Epithelial cell of proximal tubule (primary cell): ENCODE measurements at places on chromosomes 16 and 17. TPM values are rescaled to one million over a fixed set of nuclear protein-coding genes. Genes with fewer than 3 reads are reported as not detected.

GRCh38 chr16:15509593-15510535, 75.5 kb downstream of the BMERB1 start:
- no peak for DNase-seq

DNA sequence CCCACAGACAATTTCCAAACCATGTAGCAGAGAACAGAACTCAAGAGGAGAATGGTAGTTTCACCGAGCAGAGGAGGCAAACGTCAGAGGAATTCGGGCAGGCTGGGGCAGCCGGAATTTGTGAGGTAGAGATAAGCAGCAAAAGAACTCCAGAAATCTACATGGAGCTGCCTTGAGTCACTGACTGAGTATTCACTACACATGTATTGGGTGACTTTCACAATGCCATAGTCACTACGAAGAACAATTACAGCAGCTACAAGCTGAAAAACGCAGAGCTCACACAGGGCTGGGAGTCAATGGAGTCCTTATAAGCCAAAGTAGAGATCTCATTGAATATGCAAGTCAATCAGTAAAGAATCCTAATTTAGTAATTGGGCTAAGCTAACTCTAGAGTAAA, 13.4 kb downstream of the CMC2 start:
- no peak for DNase-seq

GRCh38 chr17:50269477-50270434, 4.5 kb upstream of the TMEM92 start:
- DNase-seq: no peak

GRCh38 chr17:50207315-50207714, 5.9 kb upstream of the COL1A1 start:
- no peak for DNase-seq

GRCh38 chr17:30805944-30806456, 18.5 kb downstream of the CRLF3 start:
- no peak for DNase-seq

DNA sequence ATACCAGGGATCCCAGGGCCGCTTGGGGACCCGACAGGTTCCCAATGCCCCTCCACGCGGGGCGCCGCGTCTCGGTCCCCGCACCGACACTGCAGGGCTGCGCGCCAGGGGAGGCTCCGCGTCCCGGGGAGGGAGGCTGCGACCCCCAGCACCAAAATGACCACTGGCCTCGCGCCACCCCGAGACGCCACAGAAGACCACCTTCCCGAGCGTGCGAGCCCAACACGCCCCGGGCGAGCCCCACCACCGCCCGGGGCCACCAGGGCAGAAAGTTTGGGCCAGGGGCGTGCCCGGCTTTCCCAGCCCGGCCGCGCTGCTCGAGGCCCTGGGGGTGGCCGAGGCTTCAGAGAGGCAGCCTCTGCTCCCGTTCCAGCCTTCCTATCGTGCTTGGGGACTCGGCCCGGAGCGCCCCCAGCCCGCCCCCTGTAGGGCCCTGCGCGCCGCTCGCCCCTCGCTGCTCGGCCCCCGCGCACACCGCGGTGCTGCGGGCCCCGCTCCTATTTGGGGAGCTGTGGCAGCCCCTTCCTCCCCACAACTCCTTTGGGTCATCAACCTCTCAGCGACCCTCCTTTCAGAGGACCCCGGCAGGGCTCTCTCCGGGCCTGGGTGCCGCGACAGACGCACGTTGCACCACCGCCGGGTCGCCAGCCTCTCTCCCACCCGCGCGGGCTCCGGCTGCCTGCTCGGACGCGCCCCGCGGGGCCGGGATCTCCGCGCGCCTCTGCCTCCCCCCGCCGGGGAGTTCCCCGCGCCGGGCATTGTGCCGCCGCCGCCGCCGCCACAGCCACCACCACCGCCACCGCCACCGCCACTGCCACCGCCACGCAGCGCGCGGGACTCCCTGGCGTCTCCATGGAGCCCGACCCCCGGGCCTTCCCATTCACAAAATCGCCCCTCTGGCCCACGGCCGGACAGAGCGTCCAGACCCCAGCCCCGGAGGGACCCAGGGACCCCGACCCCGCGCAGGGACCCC, 892 bp downstream of the RBFOX3 start:
- no peak for DNase-seq

DNA sequence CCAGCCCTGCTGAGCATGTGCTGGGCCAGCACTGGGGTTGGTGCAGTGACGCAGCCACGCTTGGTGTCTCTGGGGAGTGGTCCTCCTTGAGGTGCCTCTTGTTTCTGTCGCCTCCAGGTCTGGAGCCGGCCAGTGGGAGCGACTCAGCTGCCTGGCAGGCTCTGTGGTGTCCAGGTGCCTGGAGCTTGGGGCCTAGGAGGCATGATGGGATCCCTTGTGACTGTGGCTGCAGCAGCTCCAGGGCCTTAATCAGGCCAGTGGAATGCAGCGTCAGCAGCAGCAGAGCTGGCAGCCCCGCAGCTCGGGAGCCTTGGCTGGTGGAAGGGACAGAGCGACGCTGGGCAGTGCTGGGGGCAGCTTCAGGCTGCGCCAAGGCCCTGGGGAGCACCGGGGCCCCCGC, 74.7 kb upstream of the CIBAR2 start:
- no peak for DNase-seq

DNA sequence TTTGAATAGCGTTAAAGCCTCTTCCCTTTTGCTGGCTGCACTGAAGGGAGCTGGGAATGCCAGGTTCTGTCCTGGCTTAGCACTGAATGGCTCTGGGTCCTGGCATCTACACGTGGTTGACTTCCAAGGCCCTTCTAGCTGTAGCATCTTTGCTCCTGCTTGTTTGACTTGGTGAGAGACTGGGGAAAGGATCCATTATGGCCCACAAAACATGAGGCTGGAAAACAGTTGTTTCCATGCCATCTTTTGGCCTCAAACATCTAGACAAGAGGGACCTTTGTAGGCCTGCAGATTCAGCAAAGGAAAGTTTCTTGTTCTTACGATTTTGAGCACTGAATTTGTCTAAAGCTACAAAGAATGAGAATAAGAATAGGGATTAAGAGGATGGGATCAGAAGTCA, 32.5 kb downstream of the EPN2 start:
- no peak for DNase-seq

DNA sequence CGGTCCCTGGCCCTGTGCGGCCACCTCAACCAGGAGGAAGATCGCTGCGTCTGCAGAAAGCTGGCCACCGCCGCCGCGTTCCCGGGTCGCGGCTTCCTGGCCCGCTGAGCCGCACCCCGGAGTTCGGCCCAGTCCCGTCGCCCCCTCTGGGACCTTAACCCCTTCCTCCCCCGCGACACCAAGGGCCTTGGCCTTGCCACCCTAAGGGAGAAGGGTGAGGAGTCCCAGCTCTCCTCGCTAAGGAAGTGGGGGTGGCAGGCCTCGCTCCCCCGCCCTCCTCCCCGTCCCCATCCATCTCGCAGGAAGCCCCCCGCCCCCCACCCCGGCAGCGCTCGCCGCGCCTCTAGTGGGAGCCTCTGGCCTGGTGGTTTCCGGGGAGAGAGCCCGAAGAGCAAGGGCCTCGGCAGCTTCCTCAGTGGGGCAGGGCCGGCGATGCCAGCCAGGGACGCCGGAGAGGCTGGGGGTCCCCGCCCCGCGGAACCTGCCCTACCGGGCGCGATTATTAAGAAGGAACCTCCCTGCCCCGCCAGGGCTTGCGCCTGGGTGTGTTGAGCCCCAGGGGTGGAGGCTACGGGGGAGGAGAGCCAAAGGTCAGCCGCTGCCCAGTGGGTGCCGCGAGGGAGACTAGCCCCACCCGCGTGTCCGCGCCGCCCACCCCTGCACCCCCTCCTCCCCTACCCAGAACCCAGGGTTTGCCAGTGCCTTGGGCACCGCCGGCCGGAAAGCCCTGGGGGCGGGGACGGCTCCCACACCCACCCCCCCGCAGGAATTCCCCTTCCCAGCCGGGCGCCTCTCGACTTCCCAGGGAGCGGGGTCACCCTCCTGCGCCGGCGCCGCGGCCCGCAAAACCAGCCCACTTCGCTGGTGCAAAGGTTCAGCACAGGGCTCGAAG, 6.8 kb downstream of the CBX4 start:
- DNase-seq: no peak

DNA sequence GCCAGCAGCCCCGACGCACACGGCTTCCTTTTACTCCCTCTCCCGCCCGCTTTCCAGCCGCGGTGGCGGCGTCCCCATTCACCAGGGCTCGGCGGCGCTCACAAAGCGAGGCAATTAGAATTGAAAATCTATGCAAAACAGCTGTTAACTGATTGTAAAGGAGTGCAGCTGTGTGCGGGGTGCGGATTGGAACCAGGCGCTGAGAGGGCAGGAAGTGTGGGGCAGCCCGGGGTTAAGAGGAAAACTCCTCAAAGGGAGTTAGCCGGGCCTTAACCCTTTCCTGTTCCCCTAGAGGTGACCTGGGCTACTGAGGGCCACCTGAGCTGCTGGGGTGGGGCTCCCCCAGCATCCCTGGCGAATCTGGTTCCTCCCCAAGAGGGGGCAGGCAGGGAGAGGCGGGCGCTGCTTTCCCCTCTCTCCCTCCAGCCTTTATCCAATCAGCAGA, 5.8 kb upstream of the GSE1 start:
- DNase-seq: no peak

DNA sequence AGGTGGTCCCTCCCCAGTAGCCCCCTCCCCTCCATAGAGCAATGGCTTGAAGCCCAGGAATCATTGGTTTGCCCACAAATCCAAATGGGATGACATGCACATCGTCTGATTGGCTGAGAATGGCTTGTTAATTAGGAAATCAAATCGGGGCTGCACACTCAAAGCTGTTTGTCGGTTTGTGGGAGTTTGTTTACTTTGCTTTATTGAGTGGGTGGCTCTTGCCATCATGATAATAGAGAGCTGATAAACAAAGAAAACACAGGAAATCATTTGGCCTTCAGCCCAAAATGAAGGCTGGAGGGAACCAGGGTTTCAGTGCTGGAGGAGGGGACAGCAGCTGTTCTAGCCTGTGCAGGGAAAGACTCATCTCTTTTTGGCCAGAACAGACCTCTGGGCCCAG, 316.3 kb downstream of the CBLN1 start:
- no peak for DNase-seq

GRCh38 chr16:49867796-49868668, 12.1 kb upstream of the ZNF423 start:
- no peak for DNase-seq

DNA sequence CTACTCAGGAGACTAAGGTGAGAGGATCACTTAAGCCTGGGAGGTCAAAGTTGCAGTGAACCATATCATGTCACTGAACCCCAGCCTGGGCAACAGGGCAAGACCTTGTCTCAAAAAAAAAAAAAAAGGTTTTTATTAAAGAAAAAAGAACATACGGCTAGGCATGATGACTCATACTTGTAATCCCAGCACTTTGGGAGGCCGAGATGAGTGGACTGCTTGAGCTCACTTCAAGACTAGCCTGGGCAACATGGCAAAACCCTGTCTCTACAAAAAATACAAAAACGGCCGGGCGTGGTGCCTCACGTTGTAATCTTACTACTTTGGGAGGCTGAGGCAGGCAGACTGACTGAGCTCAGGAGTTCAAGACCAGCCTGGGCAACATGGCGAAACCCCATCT, 38.4 kb downstream of the RANBP10 start:
- no peak for DNase-seq

The TEX14 gene
- total RNA-seq: 0.06 TPM in 1 of 2 replicates, not detected in the other

The MCRIP1 gene
- 111 and 153 TPM in 2 replicates for total RNA-seq

The PTX4 gene
- total RNA-seq: not detected in 2 replicates

The CMTM2 gene
- total RNA-seq: 0.29 and 1.8 TPM in 2 replicates
